ENCODE measurements at places on chromosomes 12 and 14.

DNA sequence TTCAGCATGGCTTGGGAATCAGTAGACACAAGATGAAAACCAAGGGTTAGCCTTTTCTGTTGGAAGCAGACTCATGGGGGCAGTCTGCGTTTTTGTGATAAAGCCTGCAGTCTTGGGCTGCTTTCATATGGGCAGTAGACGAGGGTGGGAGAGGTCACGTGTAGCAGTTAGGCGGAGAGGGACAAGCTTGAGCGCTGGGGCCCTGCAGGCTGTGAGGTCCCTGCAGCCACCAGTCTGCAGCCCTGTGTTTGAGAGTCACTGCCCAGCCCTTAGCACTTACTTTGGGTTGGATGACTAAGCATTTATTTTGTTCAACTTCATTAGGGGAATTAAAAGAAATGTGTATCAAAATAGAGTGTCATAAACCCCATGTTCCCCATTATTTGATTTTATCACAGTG lies 37.2 kb downstream of the EP400 start:
- DNase-seq: no peak

- DNase-seq: no peak
These were observed 67.3 kb upstream of the GALNT9 start for GRCh38 chr12:132396657-132397056.

GRCh38 chr12:120718055-120718454 lies 7.6 kb upstream of the ACADS start:
- DNase-seq: no peak

DNA sequence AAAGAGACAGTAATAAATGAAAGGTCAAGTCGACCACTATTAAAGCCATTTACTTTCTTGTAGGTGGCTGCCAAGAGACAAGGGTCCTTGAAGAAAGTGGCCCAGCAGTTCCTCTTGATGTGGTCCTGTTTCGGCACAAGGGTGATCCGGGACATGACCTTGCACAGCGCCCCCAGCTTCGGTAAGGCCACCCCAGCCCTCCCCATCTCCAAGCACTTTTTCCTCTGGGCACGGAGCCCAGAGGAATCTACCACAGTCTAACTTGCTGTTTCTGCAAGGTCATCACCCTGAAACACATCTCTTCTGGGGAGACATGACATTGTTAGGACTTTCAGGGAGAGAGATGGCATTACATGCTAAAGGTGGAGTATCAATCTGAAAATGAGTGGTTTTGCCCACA lies 53.8 kb upstream of the RIC8B start:
- no peak for DNase-seq

DNA sequence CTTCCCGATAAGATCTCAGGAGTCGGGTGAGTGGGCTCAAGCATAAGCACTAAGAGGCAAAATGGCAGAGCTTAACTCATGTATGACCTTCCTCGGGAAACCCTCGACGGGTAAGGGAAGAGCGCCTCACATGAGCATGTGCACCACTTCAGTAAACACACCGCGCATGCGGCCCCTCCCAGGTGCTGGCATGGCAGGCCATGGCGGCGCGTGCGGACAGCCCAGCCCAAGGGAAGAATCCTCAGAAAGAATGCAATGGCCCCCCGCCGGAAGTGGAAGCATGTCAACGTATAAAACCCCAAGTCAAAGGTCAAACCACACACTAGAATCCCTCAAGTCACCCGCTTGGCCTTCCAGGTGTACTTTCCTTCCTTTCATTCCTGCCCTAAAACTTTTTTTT lies 6.6 kb upstream of the TNFAIP2 start:
- DNase-seq: no peak

GRCh38 chr14:23572836-23573235 lies 5.2 kb upstream of the AP1G2 start:
- no peak for DNase-seq

GRCh38 chr12:52715416-52715815 lies 12.1 kb upstream of the KRT77 start:
- no peak for DNase-seq

DNA sequence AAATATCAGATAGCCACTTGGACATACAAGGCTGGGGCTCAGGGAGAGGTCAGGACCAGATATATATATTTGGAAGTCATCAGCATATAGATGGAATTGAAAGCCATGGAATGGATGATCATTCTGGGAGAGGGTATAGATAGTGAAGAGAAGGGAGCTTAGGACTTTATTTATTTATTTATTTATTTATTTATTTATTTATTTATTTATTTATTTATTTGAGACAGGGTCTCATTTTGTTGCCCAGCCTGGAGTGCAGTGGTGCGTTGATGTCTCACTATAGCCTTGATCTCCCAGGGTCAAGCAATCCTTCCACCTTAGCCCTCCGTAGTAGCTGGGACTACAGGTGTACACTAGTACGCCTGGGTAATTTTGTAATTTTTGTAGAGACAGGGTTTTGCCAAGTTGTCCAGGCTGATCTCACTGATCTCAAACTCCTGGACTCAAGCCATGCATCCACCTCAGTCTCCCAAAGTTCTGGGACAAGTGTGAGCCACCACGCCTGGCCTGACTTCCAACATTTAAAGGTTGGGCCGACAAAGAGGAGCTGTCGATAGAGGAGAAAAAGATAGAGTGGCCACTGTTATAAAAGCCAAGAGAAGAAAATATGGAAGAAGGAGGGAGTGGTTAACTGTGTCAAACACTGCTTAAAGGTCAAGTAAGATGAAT lies 8.7 kb upstream of the INHBE start:
- no peak for DNase-seq

DNA sequence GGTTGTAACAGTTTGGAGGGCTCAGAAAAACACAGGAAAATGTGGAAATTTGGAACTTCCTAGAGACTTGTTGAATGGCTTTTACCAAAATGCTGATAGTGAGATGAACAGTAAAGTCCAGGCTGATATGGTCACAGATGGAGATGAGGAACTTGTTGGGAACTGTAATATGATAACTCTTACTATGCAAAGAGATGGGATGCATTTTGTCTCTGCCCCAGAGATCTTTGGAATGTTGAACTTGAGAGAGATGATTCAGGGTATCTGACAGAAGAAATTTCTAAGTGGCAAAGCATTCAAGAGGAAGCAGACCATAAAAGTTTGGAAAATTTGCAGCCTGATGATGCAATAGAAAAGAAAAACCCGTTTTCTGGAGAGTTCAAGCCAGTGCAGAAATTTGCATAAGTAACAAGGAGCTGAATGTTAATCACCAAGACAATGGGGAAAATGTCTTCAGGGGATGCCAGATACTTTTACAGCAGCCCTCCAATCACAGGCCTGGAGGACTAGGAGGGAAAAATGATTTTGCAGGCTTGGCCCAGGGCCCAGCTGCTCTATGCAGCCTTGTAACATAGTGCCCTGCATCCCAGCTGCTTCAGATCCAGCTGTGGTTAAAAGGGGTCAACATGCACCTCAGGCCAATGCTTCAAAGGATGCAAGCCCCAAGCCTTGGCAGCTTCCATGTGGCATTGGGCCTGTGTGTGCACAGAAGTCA lies 572.7 kb upstream of the ATP2B1 start:
- DNase-seq: no peak

GRCh38 chr12:93915411-93915810 lies 233.0 kb upstream of the PLXNC1 start:
- DNase-seq: no peak

DNA sequence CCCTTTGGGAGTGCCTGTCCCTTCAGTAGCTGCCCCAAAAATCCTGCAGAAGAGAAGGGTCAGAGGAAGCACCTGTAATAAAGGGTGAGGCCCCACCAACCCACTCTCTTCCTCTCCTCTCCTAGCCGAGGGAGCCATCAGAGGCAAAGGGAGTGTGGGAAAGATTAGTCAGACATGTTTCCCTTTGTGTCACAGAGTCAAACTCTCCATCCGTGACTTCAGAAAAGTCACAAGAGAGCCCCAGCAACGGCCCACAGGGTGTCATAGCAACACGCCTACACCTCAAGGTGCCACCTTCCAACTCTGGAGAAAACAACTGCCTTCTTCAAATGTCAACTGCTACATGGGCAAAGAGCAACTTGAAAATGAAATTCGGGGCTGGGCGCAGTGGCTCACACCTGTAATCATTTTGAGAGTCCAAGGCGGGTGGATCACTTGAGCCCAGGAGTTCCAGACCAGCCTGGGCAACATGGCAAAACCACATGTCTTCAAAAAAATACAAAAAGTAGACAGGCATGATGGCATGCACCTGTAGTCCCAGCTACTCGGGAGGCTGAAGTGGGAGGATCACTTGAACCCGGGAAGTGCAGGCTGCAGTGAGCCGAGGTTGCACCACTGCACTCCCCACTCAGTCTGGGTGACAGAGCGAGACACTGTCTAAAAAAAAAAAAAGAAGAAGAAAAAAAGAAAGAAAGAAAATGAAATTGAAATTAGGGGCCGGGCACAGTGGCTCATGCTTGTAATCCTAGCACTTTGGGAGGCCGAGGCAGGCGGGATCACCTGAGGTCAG lies 17.7 kb upstream of the CD27 start:
- DNase-seq: no peak

DNA sequence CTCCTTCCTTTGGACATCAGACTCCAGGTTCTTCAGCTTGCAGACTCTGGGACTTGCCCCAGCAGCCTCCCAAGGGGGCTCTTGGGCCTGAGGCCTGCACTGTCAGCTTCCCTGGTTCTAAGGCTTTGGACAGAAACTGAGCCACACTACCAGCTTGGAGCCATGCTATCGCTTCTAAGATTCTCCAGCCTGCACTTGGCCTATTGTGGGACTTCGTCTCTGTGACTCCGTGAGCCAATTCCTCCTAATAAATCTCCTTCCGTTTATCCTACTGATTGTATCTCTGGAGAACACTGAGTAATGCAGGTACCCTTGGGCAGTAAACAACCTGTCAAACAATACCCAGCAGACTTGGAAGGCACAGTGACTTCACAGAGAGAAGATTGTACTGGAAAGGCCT lies 24.9 kb upstream of the RHOJ start:
- no peak for DNase-seq

- no peak for DNase-seq
These were observed 451.8 kb upstream of the TBX3 start for GRCh38 chr12:115135800-115136211.

DNA sequence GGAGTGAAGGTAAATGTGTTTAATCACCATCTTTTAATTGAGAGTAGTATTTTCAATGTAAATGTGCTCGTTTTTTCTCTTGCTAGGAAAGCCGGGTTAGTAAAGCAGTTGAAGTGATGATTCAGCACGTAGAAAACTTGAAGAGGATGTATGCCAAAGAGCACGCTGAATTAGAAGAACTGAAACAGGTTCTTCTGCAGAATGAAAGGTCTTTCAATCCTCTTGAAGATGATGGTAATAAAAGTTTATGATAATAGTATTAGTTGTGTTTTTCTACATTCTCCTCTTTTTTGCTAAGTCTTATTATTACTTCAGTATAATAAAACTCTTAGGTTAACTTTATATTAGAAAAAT lies 93.9 kb downstream of the DNAI7 start:
- no peak for DNase-seq

- no peak for DNase-seq
These were observed 101.3 kb downstream of the ASCL4 start for GRCh38 chr12:107875786-107876185.

- DNase-seq: no peak
These were observed 118.0 kb downstream of the KICS2 start for GRCh38 chr12:64103825-64104740.

GRCh38 chr12:52119398-52120254 lies 40.1 kb downstream of the SMIM41 start:
- DNase-seq: peak; percentile 84

DNA sequence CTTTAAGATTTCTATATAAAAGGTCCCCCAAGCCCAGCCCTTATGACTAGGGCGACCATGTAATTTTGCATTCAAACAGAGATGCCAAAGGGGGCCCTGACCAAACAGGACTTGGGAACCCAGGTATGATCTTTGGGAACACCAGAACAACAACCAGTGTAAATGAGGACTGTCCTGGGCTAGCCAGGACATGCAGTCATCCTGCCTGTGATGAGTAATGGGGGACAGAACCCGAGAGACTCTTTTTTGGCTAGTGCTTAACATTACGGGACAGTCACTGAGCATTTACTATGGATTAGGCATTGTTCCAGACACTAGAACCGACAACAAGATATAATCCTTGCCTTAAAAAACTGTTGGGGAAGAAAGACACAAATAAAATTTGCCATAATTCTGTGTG lies 337.3 kb downstream of the CACNA1C start:
- no peak for DNase-seq

DNA sequence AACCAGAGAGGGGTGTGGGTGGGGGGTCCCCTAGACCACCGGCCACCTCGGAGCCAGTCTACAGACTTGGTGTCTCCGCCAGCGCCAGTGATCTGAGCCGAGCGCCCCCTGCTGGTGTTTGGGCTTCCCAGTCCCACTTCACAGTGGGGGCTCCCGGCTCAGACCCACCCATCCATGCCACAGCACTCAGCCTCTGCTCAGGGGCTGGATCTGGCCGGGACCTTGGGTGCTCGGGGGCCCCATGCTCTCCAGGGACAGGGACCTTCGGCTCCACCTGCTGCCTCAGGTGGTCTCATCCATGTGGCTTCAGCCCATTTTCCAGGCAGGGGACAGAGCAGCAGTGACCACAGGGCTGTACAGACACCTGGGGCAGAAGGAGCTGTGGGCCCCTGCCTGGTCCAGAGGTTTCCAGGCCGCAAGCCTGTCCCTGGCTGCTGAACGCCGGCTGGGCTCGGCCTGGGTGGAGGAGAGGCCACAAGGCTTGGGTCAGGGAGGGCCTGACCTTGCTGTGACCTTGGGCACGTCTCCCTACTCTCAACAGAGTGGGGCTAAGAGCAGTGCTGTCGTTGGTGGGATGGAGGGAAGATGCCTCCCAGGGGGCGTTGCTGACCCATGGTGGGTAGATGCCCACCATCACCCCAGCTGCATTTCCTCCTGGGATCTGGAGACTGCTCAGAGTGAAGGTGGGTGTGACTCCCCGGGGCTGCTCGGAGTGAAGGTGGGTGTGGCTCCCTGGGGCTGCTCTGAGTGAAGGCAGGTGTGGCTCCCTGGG lies 86.3 kb downstream of the KIF26A start:
- DNase-seq: no peak

DNA sequence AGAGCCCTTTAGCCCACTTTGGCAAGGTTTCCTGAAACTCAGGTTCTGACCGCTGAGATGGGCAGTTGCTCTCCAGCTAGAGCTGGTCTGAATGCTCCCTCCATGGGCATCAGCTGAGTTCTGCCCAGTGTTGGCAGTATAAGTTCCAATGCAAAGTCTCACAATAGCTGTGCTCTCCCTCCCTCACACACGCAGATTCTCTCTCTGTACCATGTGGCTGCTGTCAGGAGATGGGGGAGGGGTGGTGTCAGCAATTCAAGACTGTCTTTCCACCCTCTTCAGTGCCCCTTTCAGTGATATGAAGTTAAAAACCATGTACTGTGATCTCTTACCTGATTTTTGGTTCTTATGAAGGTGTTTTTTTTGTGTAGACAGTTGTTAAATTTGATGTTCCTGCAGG lies 164.3 kb upstream of the PLEKHA5 start:
- no peak for DNase-seq
